ENCODE measurements at places on chromosomes 1 and 21.

DNA sequence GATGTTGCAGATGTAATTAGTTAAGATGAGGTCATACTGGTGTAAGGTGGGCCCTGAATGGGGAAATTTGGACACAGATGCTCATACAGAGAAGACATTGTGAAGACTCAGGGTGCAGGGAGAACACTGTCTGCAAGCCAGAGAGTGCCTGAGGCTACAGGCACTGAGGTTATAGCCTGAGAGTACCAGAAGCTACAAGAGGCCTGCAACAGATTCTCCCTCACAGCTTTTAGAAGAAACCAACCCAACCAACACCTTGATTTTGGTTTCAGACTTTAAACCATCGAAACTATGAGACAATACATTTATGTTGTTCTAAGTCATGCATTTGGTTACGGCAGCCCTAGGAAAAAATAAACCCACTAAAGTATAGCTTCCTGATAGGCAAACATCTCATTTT, 321.7 kb upstream of the USP25 start:
- no peak for DNase-seq

- no peak for DNase-seq
Measured at GRCh38 chr1:205701420-205701819, 21.1 kb upstream of the SLC45A3 start.

- DNase-seq = no peak
Measured at GRCh38 chr1:244788493-244789275, 46.8 kb upstream of the COX20 start.

DNA sequence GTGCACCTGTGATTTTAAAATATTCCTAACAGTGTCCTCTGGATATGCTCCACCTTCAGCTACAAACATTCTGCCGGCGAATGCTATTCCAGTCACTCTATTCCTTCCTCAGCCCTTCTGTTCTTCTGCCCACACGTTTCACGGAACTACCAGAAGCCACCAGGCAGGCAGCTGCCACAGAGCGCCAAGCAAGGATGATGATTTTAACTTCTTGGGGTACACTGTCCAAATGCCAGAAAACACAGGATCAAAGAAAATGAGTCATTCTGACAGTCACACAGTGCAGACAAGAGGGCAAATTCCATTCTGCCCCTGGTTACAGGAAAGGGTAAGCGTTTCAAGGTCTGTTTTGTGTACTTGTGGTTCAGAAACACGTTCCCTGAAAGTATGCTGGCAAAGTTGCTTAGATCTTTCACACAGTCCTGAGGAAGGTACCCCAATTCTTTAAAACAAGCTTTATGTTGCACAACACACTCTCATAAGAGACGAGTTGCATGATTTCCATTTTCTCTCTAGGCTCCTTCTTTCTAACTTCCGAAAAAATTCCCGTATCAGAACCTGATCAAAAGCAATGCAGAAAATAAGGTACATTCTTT, 508.3 kb upstream of the PKN2 start:
- DNase-seq = no peak
